Mesothelial cell of epicardium (in vitro differentiated cells): ENCODE measurements at places on chromosomes 7 and 10.

DNA sequence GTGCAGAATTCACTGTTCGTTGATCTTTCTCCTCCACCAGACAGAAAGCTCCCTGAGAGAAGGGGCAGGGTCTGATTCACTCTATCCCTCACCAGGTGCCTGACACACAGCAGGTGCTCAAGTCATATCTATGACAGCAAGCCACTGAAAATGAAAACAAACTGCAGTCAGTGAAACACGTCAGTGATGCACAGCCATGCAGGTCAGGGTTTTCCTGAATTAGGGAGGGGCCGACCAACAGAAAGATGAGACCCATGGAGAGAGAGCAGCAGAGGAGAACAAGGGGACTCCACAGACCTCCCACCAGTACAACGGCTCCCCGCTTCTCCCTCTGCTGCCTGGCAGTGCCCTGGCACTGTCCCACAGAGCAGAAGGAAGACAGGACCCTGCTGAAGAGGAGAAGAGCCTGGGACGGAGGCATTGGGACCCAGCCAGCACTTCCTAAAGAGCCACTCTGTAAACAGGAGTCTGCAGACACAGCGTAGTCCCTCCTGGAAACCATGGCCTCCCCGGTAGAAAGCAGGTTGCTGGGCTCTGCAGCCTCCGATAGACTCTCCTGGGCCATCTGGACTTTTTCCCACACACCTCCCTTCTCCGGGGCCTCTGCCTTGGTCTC is 50.3 kb downstream of the FAM53B start:
- DNase-seq = no peak

DNA sequence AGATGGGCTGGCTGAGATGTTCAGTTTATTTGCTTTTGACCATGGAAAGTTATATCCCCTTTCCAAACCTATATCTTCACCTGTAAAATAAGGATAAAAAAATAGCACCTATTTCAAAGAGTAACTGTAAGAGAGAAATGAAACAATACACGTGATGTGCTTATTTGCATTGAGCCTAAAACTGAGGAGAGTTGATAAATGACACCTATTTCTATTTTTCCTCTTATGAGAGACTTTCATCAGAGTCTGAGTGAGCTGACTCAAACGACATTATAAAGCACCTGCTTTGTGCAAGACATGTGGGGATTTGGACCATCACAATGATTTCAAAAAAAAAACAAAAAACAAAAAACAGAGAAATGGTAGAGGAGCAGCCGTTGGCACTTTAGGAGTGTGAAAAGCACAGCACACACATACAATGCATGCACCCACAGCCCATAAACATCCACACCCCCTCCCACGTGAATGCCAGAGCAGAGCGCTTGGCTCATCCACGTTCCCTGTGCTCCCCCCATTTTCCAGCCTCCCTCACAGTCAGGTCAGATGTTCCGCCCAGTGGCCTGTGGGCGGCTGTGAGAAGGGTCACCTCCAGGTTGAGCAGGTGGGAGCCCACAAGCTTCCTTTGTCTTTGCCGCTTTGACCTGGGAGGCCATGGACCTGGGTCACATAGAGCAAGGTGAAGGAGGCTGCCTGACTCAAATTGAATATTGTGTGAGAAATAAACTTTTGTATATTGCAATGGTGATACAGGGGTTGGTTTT is 253.2 kb upstream of the ZNF32 start:
- no peak for DNase-seq

DNA sequence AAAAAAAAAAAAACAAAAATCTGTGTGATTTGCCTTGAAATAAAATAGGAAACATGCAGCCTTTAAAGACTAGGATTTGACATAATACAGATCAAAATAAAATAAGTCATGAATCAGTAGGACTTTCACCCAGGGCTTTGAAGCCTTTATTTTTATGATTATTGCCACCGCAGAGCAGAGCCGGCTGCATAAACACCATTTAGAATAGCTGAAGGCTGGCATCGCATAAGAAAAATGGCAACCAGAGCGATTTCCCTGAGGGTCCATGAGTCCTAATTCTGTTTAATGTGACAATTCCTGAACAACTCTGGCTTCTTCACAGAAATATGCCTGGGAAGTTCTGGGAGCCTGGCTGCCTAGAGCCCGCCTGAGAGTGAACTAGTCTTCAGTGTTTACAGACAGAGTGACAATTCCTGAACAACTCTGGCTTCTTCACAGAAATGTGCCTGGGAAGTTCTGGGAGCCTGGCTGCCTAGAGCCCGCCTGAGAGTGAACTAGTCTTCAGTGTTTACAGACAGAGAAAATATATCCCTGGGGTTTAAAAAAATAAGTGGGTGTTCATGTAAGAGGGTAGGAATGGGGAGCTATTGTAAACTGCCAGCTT is 112.0 kb downstream of the EEPD1 start:
- DNase-seq = no peak

GRCh38 chr7:53904355-53904754 is 637.8 kb upstream of the VSTM2A start:
- DNase-seq = no peak

- DNase-seq = no peak
Measured at GRCh38 chr7:150731916-150732315, 5.3 kb upstream of the GIMAP5 start.

DNA sequence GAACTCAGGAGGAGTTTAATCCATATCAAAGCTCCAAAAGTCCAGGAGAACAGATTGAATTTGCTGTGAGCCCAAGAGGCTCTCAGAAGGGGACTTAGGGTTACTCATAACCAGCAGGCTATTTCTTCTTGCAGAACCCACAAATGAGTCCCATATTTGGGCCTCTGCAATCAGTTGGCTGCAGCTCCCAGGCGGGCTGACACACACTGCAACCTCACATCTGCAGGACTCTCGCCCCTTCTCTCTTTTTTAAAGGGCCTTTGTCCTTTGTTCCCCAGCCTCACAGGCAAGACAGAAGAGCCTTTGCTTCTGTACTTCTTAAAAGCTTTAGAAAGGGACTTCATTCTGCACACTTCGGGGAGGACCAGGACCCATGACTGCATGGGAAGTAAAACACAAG is 26.7 kb downstream of the CREB3L2 start:
- no peak for DNase-seq

DNA sequence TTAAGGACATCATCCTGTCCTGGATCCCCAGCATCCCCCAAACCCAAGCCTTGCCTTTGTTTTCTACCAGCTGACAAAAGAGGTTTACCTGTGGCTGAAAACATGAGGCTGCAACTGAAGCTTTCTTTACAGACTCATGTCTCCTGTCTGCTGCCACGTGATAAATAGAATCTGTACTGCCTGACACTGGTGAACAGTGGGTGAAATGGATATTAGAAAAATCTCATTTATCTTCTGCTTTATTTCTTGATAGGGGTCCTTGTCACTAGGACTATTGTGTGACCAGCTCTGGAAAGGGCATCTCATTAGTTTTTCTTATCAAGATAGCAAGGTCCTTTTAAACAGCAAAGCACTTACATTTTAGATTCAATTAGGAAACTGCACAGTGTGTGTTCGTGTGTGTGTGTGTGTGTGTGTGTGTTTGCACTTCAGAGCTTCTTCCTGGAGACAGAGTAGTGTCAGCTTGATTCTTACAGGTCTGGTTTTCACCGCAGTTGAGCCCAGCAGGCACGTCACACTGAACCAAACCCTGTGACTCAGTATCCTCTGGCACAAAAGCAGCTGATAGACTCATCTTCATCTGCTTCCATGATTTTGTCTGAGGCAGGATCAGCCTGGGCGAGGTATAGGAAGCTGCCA is 373.5 kb upstream of the CELF2 start:
- no peak for DNase-seq

DNA sequence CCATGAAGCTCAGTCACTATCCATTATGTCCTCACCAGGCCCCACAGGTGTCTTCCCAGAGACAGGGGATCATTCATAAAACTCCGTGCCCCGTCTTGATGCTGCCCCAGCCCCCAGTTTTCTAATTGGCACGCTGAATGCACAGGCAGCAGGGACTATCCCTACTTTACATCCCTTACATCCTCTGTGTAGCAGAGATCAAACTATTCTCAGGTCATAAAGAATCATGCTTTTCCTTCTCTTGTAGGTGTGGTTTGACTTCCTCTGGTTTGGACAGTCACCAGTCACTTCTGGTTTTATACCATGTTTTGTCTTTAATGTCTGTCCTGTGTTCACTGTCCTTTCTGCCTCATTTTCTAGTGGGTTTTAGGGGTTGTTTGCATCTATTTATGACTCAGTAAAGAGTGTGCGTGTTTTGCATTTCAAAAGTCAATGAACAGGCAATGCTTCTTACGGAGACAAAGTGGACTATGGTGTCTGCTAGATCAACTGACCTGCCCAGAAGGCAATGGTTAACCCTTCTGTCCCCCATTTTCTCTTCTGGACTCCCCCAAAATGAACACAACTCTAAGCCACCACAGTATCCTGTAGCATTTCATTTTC is 140.4 kb upstream of the NPVF start:
- no peak for DNase-seq

- DNase-seq = no peak
Measured at GRCh38 chr7:138449580-138449979, 10.5 kb upstream of the TRIM24 start.

GRCh38 chr7:135991322-135991721 is 14.2 kb upstream of the MTPN start:
- DNase-seq = no peak

DNA sequence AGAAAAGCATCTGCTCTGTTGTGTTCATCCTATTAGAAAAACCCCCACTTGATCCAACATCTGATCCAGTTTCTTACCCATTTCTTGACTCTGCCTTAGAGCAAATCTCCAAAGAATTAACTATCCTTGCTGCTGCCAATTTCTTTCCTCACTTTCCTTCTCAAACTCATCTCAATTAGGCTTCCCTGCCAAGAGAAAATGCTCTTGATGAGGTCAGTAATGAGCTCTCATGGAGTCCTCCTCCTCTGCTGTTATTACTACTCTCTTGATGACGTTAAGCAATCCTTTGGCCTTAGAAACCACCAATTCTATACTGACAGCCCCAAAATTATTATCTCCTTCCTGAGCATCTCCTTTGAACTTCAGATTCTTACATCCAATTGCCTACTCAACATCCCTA is 162.0 kb upstream of the FAM13C start:
- no peak for DNase-seq

- no peak for DNase-seq
Measured at GRCh38 chr10:32159264-32159663, 103.0 kb upstream of the KIF5B start.

GRCh38 chr10:35386594-35387174 is 50.4 kb downstream of the CCNY start:
- DNase-seq = no peak

GRCh38 chr7:155913291-155913690 is 101.0 kb upstream of the SHH start:
- DNase-seq = no peak

- DNase-seq = no peak
Measured at GRCh38 chr7:33754933-33755928, 150.1 kb upstream of the BMPER start.

GRCh38 chr10:43209074-43209455 is 57.8 kb downstream of the RASGEF1A start:
- DNase-seq = no peak

DNA sequence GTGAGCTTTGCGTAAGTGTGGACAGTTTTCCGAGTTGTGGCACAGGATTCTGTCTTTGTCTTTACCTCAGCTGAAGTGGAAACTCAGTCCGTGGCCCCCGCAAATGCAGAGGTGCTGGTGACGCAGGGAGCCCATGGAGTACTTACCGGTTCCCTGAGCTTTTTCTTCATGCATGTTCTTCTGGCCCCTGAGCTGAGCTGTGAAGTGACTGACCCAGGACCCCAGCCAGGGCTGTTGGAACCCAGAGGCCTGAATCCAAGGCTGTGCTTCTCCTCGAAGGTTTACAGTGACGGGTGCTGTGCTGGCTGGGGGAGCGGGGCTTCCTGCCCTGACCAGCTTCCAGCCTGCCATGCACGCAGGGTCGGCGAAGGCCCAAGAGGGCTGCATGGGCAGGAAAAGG is 223.5 kb downstream of the GLRX3 start:
- DNase-seq = no peak

GRCh38 chr7:109772161-109772560 is 1202.5 kb downstream of the DNAJB9 start:
- no peak for DNase-seq

DNA sequence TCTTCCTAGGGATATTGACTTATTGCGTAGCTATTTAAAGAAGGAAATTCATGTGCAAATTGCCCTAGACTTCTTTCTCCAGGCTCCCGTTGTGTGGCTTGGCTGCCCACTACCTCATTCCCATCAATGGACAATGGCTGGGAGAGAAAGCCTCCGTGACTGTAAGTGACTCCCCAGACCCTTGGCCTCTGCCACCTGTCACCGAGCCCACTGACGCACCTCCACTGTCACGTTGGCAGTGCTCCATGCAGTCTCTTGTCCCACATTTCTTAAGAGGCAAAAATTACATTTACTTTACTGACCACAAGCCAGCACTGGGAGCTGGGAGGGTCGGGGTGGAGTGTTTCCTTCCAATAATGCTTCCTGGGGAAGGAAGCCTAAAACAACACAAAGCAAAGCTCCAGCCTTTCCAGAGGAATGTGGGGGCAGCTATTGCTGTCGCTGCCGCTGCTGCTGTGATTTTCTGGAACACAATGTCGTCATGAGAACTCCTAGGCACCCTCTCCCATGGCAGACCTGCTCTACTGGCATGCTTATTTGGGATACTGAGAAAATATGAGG is 89.7 kb upstream of the STEAP1B start:
- no peak for DNase-seq

GRCh38 chr7:81680120-81680519 is 89.7 kb downstream of the HGF start:
- DNase-seq = no peak

DNA sequence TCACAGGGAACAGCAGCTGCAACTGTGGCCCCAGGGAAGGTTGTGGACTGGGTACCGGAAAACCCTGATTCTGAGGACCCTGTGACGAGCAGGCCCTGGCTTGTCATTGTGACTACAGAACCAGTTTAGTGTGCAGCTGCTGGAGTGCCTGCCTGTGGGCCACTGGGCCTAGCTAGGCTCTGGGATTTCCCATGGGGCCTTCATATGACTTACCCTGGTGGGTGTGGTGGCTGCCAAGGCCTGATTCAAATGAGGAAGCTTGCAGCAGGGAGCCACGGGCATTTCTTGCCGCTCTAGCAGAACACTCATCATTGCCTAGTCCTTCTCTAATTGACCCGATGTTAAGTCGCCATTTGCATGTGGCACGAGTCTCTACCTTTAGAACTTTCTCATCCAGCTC is 14.7 kb upstream of the CAMK2G start:
- DNase-seq = no peak

DNA sequence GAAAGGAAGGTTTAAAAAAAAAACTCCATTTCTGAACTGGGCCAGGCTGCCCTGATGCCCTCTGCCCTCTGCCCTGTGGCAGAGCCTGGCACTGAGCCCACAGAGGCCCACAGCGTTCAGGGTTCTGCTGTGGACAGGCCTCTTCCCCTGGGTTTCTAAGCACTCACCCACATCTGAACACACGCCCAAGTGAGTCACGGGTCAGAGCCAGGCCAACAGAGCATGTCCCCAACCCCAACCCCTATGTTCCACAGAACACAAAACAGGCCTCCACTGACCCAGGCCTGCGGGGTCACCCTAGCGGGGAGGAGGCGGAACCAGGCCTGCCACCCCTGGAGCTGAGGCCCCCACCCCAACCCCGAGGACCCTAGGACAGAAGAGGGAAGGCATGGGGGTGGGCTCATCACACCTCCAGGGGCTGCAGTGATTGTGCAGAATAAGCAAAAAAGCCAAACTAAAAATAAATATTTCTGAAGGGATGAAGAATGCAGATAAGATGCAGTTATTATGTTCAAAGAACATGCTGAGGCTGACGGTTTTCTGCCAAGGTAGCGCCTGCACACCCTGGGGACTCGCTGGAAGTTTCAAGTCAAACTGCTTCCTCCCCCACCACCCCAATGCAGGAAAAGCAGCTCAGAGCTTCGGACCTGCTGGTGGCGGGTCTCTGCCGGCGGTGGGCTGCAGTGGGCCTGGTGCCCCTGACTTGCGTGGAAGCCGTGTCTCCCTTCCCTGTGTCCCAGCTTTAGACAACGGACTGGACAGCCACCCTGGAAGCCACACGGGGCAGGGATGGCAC is 5.4 kb downstream of the WDR86 start:
- DNase-seq = no peak
